ENCODE measurements at places on chromosomes 2 and 18.
A peak's percentile ranks its signal among the peaks of the same experiment; 100 is the strongest.

GRCh38 chr2:88950010-88950409 is 258.5 kb downstream of the RPIA start:
- peak; percentile 22 for DNase-seq

DNA sequence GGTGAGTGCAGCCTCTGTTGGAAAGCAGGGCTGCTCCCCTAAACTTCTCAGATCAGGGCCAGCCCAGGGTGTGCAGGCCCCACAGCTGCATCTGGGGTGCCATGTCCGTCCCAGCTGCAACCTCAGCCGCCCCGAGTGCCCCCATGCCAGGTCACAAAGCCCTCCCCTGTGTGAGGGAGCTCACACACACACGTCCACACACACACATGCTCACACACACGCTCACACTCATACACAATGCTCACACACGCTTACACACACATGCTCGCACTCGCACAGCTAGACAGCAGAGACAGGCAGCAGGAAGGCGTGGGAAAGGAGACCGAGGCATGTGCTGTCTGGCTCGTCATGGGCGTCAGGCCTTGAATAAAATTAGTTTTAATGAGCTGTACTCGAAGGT is 55.4 kb downstream of the ADI1 start:
- DNase-seq: no peak

GRCh38 chr2:26068602-26069298 is 34.9 kb downstream of the RAB10 start:
- DNase-seq: peak; percentile 68

DNA sequence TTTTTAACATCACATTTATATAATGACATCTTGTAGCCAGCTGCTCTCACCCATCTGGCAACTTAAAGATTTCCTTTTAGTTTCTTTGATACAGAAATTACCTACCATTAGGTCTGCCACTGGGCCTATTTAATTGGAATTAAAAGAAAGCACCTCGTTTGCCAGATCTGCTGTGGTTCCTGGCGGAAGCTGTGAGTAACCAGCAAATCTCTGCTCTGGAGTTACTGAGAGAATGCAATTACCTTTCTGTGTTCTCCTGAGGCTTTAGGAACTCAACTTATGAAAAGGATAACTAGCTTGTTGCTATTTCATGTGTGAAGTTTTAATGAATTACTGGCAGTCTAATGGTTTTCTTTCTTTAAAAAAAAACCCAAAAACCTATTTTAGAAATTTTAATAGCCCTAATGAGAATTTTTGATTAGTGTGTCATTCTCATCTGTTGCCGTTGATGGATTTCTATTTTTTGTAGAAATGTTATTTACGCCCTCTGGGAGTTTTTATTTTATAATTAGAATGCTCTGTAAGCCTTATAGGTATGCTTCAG is 69.7 kb upstream of the LYPD6B start:
- no peak for DNase-seq

DNA sequence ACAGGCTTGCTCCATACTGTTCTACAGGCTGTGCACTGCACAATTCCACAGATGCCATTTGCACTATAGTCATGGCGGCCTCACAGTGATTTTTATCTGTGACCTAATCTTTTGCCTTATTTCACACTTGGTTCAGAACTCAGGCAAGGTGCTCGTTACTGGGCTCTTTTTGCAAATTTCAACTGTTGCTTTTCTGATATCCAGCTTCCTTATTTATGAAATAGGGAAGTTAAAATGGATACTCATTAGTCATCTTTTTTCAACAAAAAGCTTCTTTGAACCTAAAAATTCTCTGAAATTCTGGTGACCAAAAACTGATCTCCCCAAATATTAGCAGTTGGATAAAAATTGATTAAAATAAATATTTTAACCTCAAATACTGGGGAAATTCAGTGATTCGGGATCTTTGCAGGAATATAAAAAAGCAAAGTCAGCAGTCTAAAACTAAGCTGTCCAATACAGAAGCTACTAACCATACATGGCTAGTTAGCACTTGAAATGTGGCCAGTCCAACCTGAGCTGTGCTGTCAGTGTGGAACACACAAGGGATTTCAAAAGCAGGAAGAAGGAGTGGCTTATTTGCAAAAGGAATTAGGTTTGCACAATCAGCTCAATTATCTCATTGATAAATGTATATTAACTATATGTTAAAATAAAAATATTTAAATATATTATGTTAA is 134.4 kb downstream of the COL4A4 start:
- peak; percentile 63 for DNase-seq

GRCh38 chr18:37975446-37975845 is 409.8 kb upstream of the CELF4 start:
- no peak for DNase-seq

DNA sequence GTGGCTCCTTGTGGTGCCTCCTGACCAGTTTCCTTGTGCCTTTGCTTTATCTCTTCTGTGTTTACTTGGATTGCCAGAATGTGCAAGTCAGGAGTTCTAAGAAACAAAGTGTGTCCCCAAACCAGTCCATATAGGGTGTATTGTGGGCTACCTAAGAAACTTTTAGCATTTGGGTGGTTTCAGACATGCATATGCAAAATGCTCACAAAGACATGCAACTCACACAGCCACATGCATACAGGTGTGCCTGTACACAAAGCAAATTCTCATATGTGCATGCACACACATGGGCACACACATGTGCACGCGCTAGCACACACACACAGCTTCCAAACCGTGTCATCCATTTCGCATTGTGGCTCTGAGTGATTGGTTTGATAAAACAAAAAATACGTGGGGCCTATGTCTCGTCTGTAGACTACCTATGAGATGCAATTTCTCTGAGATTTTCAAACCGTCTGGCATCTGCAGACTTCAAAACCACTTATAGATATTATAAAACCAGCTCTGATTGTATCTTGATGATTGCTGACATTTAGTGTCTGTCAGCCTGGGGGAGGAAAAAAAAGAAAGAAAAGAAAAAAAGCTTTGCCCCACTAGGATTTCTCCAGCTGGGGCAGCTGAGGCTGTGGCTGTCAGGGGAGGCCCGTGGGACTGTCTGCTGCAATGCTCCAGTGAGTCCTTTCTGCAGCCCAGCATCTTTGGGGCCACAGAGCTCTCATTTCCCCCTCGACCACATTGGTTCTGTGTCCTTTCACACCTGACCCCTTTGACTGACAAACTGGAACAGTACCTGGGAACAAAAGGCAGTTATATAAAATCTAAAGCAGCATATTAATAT is 556.1 kb downstream of the CMPK2 start:
- DNase-seq: no peak

DNA sequence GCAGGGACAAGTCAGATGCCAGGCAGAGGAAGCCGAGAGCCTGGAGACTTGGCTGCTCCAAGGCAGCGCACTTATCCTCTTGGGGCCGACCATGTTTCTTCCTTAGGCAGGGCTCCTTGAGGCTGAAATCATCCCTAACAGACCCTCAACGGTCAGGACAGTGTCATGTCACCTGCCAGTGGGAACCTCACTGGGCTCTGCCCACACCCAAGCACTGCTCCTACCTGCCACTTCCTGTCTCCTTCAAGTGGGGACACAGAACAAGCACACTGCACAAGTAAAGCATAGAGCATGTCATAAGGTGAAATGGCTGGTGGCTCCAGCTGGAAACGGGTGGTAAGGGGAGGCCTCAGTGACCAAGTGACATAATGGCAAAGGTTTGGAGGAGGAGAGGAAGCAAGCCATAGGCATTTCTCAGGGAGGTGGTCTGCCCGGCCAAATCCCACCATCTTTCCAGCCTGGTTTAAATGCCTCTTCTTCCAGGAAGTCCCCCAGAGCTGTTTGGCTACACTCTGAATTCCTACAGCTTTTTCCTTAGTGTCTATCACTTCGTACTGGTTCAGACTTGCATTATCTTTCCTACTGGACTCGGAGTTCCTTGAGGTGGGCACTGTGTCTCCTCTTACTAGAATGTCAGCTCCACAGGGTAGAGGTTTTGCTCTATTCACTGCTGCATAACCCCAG is 7.3 kb upstream of the ATOH8 start:
- DNase-seq: no peak

DNA sequence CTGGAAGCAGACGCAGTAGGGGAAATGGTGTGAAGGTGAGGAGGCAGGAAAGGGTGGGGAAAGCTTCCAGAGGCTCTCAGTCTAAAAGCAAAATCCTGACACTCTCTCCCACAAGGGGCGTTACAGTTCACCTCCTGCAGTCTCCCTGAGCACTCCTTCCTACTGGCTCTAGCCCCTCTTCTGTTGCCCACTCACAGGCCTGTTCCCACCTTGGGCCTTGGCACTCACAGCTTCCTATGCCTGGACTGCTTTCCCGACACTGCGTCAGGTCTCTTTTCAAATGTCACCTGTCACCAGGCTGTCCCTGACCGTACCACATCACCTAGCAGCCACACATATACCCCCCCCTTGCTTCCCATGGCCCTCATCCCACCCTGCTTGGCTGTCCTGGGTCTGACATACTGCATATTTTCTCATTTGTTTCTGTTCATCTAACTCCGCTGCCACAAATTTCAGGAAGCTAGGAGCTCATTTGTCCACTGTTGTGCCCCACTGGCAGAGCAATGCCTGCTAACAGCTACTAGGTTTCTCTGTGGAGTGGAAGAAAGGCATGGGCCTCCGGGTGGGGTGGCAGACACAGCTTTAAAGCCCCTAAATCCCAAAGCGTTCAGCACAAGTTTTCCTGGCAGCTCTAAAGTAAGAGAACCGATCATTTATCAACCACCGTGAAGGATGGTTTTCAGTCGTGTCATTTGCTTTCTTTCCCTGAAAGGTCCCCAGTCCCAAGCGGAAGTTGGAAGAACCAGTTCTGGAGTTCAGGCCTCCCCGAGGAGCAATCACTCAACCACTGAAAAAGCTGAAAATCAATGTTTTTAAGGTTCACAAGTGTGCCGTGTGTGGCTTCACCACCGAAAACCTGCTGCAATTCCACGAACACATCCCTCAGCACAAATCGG is 118.8 kb downstream of the ZNF532 start:
- DNase-seq: no peak

- no peak for DNase-seq
Observed at GRCh38 chr2:1371082-1371481, 42.2 kb upstream of the TPO start.

DNA sequence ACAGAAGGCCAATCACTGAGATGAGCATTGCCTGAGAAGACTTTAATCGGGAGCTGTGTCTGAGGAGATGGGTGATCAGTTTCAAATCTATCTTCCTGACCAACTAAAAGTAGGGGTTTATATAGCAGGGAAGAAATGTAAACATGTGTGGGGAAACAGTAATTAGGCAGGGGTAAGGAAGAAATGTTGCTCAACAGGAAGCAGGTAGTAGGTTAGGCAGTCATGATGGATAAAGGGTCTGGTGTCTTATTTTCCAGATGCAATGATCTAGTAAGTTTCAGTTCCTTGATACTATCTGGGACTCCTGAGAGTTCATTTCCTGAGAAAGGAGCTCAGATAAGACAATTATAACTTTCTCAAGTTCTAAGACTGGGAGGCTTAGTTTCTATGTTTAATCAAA is 33.8 kb upstream of the DNAJC10 start:
- DNase-seq: no peak

DNA sequence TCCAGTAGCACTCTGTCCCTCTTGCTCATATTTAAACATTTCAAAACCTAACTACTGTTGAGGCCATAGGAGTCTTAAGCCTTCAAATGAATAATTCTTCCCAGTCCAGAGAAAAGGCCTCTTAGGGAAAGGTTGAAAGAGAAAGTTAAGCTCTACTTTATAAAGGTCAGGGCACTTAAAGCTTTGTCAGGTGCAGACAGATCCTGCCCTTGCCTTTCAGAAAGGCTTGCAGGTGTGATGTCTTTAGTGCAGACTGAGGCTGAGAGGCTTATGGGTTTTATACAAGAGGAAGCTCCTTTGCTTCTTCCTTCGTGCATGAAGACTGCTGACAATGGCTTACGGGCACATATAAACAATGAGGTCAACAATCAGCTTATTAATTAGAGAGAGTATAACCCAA is 105.0 kb upstream of the LINC00305 start:
- DNase-seq: no peak

DNA sequence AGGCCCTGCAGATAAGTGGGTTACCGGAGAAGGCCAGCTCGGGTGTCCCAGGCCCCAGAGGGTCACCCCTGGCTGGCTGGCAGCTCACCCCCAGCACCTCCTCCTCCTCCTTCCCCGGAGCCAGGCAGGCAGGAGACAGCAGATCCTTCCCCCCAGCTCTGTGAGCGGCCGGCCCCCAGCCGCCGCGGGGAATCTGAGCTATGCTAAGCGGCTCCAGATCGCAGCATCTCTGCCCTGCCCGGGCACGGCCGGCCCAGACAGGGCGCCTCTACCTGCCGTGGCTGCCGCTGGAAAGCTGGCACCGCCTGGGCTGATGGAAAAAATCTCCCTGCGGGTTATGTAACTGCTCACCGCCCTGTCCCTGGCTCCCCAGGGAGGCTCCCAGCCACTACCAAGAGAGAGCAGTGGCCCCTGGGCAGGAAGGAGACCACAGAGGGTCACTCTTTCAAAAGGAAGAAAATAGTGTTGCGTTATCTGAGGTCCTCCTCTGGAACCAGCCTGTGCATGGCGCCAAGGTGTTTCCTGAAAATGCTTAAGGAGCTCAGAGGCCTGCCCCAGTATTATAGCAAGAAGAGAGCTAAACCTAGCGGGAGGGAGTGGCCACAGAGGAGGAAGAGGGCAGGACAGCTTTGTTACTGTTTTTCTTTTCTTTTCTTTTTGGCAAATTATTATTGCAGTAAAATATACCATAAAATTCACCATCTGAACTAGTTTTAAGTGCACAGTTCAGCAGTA is 179.0 kb downstream of the SMAD7 start:
- no peak for DNase-seq

- DNase-seq: no peak
Observed at GRCh38 chr18:62426191-62426488, 96.7 kb upstream of the ZCCHC2 start.

DNA sequence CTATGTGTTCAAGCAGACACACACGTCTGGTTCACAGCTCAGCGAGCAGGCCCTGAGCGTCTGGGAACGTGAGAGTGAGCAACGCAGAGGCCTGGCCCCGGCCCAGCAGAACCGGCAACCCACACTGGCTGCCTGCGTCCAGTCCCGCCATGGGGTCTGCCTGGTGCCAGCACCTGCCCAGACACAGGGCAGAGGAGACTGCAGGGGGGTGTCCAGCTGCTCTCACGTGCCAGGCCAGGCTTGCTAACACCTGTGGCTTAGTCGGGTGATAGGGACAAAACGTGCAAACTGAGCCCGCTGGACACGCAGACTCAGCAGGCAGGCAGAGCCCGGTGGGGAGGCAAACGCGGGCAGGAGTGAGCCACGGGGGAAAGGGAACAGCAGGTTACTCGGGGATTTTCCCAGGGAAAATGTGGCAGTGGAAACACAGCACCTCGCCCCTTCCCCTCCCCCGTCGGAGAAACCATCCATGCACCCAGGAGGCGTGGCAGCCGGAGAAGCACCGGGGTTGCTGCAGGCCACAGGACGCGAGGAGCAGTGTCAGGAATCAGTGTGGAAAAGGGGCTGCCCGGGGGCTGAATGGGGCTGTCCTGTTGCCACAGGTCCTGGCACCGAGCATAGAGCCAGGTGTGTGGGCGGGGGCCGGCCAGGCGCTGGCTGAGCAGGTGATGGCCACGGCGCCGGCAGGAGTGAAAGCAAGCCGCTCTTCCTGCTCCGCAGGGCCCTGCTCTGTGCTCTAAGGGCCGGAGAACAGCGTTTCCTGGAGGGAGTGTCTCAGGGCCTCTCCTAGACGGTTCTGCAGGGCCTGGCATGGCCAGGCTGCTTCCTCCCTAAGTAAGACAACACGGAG is 154.7 kb downstream of the HDAC4 start:
- no peak for DNase-seq

GRCh38 chr18:23377669-23378301 is 75.3 kb upstream of the RIOK3 start:
- DNase-seq: peak; percentile 14

- peak; percentile 85 for DNase-seq
Observed at GRCh38 chr2:177334940-177335543, 57.5 kb upstream of the AGPS start.
